Keratinocyte (primary cell): ENCODE measurements at places on chromosomes 1 and 21.
A peak's percentile ranks its signal among the peaks of the same experiment; 100 is the strongest.

GRCh38 chr1:10717296-10718082, 79.0 kb downstream of the CASZ1 start:
- no peak for DNase-seq

- no peak for DNase-seq
These were observed 19.1 kb upstream of the ATF3 start for GRCh38 chr1:212589446-212589845.

DNA sequence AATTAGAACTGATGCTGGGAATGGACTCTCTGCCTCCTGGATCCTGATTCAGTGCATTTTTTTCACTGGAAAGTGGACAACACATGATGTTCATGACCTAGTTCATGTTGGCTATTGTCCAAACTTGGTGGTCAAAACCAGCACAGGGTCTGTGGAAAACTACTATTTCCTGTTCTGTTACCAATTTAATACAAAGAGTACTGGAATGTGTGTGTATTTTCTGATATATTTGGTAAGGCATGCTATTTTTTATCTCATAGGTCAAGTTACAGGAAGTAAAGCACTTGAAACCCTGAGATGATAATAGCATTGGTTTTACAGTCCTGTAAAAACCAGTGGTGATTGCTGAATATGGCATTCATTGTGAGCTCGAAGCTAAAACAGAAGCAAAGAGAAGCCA, 89.9 kb downstream of the SGIP1 start:
- DNase-seq = no peak

- DNase-seq = no peak
These were observed 298.7 kb downstream of the NTNG1 start for GRCh38 chr1:107439567-107439966.

DNA sequence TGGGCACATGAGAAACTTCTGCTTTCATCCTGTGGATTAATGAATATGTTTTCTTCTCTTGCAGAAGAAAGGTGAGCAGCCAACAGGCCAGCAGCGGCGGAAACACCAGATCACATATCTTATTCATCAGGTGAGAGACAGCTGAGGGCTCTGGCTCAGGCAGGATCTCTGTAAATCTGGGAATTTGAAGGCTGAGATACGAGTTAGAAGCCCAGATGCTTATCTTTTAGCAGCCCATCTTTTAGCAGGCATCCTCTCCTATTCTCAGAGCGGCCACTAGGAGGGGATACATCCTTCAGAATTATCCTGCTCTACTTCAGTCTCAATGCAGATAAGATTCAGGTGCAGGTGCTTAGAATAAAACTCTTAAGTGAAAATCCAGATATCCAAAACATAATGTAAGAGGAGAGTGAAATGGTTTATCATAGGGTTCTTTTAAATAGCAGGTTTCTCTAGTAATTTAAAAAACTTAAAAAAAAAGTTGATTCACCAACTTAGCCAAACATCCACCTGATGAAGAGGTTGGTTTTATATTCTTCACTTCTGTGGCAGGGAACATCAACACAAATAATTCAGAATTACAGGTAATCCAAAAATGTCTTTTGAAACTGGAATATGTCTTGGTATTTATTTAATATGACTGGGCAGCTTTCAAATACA, 19.3 kb downstream of the SH2D2A start:
- no peak for DNase-seq

GRCh38 chr21:35827004-35827403, 233.3 kb downstream of the SETD4 start:
- DNase-seq = no peak

DNA sequence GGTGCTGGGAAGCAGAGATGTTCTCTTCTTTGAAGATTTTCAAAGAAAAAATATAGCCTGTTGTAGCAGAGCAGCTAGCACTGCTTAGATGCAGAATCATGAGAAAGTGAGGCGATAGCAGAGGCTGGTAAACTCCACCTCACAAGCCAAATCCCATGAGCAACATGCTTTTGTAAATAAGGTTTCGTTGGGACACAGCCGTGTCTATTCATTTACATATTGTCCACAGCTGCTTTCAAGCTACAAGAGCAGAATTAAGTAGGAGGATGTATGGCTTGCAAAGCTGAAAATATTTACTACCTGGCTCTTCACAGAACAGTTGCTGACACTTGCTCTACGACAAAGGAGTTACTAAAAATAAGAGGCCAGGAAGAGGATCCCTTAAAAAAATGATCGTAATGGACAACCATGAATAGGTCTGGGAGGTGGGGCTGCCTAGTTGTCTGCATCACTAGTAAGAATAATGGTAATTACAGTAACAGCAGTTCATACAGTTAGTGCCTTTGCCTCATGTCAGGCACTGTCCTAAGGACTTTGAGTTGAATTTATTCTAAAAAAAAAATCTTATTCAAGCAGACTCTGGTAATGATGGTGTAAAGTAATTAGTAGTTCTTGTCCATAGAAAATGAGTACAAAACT, 622.0 kb downstream of the KIF26B start:
- DNase-seq = no peak

- no peak for DNase-seq
These were observed 11.1 kb upstream of the FABP3 start for GRCh38 chr1:31383967-31384366.

DNA sequence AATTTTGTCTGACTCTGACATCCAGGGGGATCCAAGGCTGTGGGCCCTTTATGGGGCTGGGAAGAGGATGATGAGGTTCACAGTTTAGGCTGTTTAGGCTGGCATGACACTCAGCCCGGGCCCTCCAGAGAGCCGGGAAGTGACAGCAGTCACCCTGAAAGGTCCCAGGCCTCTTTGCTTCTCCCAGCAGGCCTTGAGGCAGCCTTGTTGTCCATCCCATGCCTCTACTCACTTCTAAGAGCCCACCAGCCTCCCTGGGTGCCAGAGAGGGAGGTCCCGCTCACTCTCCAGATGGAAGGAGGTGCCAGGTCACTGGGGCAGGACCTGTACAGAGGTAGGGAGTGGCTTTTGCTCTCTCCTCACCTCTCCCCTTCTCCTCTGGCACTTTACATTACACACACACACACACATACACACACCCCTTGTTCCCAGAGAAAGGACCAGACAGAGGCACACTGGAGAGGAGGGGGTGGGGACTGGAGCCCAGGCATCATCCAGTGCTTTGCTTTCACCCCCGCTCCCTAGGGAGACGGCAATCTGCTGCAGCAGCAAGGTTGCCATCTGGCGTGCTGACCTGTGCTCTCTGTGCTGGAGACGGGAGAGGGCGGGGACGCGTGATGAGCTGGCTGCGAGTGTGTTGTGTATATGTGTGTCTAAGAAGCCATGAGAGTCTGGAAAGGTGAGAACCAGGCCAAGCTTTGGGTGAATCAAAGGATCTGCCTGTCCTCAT, 4.6 kb downstream of the KLHDC8A start:
- no peak for DNase-seq

DNA sequence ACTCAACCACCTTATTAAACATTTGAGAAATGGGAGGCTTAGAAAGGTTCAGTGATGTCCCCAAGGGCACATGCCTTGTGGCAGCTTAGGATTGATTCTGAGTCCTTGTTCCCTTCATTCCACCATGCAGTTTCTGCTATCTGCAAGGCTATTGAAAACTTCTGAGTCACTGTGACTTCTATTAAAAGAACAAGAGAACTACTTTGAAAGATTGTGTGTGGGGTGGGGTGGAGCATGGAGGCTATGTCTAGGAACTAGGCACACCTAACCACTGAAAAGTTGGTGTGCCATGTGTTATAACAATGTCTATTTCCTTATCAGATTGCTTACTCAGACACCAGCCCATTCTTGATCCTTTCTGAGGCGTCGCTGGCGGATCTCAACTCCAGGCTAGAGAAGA, 10.8 kb downstream of the MTARC1 start:
- no peak for DNase-seq

DNA sequence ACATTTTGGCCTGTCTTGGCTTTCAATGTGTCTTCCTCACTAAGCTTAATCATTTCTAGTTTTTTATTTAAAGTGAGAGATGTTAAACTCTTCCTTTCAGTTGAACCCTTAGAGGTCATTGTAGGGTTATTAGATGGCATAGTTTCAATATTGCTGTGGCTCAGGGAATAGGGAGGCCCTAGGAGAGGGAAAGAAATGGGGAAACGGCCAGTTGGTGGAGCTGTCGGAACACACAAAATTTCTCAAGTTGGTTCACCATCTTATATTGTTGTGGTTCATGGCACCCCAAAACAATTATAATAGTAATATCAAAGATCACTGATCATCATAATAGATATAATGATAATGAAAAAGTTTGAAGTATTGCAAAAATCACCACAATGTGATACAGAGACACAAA, 31.4 kb upstream of the KAZN start:
- DNase-seq = no peak

DNA sequence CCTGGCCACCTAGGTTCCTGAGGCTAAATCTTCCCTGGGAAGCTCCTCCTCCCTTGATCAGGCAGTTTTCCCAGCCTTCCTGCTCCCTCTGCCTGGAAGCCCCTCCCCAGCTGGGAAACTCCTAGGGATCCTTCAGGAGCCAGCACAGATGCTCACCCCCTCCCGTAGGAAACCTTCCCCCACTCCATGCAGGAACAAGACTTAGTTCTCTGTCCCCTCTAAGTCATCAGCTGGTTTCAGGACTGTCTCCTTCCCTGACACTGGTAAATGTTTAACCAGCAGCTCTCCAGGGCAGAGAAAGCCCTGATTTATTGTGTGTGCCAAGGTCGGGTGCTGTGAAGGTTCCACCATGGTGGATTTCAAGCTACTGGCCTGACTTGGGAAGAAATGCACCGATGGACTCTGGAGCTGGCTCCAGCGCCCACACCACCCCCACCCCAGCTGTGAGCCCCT, 25.0 kb downstream of the TTC39A start:
- no peak for DNase-seq

DNA sequence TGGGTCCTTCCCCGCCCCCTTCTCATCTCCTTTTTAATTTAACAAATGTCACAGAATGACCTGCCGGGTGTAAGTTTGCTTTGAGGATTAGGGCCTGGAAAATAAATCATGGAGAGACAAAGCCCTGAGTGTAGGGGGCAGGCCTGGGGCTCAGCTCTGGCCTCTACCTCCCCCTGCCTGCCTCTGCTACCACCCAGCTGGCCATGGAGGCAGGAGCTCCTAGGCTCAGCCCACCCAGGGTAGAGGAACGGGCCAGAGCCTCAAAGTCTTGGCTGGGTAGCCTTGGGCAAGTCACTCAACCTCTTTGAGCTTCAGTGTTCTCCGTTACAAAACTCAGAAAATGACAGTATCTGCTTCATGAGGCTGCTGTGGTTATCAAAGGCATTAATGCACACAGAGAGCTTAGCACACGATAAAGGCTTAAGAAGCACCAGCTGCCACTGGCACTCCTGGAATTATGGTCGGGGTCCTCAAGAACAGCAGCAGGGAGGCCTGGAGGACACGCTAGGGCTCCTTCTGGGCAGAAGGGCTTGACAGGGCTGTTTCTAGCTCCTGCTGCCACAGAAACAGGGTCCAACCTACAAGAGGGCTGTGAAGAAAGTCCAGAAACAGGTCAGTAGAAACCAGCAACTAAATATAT, 39.0 kb downstream of the LRP8 start:
- DNase-seq = no peak

DNA sequence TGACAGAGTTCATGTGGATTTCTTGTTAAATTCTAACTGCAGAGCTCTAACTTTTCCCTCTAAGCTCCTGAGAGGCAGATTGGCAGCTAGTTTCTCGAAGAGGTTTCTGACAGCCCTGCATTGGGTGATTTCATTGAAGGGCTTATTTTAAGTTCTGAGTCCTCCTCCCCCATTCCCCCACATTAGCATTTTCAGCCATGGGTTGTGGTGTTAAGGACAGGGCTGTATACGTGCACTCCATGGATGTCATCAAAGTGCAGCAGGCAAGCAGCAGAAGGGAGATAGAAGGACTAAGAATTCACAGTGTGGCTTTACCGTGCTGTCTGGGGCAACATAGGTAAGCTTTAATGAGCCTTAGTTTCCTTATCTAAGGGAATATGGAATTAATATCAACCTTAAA, 19.0 kb downstream of the CRYZ start:
- DNase-seq = no peak

DNA sequence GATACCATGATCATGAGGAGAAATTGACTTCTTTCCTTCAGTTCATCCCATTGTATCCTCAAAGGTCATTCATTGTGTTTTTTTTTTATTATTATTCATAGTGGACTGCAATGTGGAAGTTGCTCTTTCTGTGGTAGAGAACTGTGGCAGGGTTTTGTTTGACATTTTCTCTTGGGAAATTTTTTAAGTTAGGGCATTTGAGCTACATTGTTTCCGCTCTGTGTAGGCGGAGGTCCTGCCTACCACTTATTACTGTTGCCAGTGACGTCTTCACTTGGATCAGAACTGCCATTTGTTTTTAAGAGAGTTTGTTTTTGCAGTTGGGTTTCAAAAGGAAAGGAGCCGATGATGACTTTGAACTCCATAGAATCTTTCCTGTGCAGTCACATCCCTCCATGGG, 287.4 kb upstream of the FMN2 start:
- DNase-seq = no peak

- peak; percentile 49 for DNase-seq
These were observed 49.7 kb downstream of the APP start for GRCh38 chr21:26120828-26121227.

DNA sequence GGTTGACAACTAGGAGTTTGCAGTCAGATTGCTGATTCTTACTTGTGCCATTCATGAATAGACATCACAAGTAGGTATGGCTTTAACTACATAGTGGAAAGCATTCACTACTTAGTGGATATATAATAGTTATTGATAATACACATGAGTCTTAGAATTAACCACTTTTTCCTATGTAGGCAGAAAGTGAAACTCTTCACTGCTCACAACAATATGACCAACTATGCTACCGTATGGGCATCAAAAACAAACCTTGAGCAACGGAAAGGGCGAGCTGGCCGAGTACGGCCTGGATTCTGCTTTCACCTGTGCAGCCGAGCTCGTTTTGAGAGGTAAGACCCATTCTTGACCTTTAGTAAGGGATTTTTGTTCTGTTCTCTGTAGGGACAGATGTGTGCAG, 38.7 kb downstream of the DHX9 start:
- no peak for DNase-seq

GRCh38 chr1:205318231-205318991, 3.1 kb downstream of the NUAK2 start:
- peak; percentile 87 for DNase-seq

GRCh38 chr1:159015440-159015909, 5.8 kb downstream of the IFI16 start:
- no peak for DNase-seq

- DNase-seq = no peak
These were observed 8.8 kb upstream of the FGGY start for GRCh38 chr1:59288046-59288445.
